Activated CD4-positive, alpha-beta T cell treated with anti-CD3 and anti-CD28 coated beads, Interleukin-2, amount 10 ng/mL, durations not matched to agents 24 days and 14 days (primary cell): ENCODE measurements at places on chromosomes 3 and 15. TPM values are rescaled to one million over a fixed set of nuclear protein-coding genes. Genes with fewer than 3 reads are reported as not detected.
A peak's percentile ranks its signal among the peaks of the same experiment; 100 is the strongest.

DNA sequence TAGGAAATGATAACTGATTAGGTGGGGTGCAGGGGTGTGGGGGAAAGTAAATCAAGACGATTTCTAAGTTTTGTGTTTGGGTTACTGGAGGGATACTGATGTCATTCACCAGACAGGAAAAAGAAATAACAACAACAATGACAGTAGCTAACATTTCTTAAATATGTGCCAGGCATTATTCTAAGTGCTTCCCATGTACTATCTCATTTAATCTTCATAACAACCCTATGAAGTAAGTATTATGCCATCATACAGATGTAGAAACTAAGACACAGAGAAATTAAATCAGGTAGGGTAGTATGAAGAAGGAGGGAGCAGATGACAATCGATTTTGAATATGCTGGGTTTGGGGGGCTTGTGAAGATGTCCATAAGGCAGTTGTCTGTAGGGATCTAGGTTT is 13.3 kb downstream of the MYO5A start:
- DNase-seq = no peak

DNA sequence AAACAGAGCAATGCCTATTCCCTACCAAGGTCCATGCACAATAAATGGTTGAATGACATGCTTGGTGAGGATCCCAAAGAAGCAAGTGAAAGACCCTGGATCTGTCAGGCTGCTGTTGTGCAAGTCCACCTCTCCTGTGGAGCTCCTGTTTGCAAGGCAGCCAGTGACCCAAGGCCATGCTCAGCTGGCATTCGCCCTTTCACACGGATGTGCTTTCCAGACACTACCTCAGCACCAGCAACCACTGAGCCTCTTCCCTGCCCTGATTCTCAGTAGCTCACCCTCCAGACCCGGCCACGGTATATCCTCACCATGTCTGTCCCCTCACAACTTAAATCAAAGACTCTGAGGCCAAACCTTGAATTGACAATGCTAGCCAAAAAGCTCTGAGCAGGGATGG is 23.3 kb downstream of the WWTR1 start:
- DNase-seq = no peak

- DNase-seq = no peak
These were observed 128.4 kb upstream of the IGF1R start for GRCh38 chr15:98519767-98520550.

- peak; percentile 79 for DNase-seq
These were observed 44.6 kb downstream of the ZIC4 start for GRCh38 chr3:147361454-147362420.

DNA sequence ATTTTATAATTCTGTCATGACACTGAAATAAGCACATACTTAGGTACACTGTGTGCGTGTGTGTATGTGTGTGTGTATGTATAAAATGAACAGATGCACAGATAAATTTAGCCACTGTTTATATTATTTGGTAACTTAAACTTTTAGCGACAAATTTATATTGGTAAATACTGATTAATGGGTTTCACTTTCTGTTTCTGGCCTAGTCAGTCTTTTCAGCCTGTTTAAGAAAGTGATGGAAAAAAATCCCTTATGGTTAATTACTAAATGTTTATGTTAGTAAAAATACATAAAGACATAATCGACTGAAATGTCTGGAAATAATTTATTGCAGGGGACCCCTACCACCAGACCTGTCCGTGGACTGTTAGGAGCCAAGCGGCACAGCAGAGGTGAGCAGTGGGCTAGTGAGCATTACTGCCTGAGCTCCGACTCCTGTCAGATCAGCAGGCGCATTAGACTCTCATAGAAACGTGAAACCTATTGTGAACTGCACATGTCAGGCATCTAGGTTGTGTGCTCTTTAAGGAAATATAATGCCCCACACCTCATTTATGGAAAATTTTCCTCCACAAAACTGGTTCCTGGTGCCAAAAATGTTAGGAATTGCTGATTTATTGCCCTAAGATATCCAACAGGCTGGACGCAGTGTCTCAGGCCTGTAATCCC is 717.4 kb downstream of the SI start:
- DNase-seq = no peak

GRCh38 chr3:112979244-112979832 is 4.4 kb upstream of the CD200R1 start:
- peak; percentile 76 for DNase-seq

DNA sequence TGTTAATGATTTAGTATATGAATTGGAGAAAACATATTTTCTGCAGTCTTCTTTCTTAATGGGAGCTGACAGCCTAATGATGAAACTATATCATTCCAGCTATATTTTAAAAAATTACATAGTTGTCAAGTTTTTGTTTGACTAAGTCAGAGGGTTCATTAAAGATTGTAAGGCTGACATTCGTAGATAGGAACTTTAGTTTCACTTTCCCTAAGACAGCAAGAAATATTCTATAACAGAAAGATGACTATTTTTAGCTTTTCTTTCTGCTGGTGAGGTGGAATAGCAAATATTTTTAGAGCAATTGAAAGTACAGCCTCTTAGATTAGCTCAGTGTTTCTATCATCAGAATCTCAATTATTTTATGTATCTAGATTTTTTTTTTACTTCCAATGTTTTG is 60.2 kb downstream of the PIAS1 start:
- DNase-seq = no peak

BLM gene
- 64.1 and 66.4 TPM in 2 replicates for total RNA-seq

WDR49 gene
- total RNA-seq = 0.09 and 0.12 TPM in 2 replicates

EPHA6 gene
- total RNA-seq = not detected in 2 replicates
